Hematopoietic multipotent progenitor cell treated with erythropoietin and hydrocortisone succinate and interleukin-3 and kit ligand, for 15 days (in vitro differentiated cells): ENCODE measurements at places on chromosomes 5 and 9.

- DNase-seq, result no peak
Observed at GRCh38 chr9:129235931-129236331, 57.9 kb upstream of the IER5L start.

DNA sequence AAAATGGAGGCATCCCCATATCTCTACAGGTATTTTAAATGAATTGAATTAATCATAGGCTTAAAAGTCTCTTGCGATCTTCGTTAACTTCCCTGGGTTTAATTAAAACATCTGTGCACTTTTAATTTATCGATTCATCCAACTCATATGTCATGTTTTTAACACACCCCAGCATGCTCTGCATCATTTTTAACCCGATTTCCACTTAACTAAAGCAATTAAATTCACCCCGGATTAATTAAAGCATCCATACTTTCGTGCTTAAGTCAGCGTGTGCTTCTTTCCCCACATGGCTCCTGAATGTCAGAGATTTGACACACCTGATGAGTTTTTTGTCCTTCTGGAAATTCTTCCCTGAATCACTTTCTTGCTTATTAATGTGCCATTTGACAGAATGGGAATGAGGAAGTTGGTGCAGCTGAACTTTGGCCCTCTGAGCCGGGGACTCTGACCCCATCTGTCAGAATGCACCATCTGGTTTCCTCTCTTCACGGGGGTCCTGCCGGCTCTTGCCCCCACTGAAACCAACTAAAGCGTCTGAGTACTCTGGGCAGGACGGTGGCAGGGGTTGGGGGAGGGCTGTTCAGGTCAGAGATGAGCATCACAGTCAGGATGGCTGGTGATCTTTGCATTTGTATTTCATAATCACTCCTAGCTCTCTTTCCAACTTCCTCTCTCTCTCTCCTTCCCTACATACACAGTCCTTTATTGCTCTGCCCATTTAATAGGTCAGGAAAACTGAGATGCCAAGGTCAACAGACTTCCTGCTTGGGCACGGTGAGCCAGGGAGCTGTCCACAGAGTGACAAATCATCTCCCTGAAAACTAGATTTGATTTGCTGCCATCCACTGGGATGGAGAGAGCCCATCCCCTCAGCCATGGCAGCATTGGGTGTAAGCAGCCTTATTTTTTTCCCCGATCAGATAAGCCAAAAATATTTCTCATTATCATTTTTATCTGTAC lies 180.3 kb upstream of the WWC1 start:
- DNase-seq, result no peak

GRCh38 chr5:75933489-75933888 lies 149.7 kb upstream of the SV2C start:
- DNase-seq, result no peak

GRCh38 chr9:113687680-113688371 lies 188.3 kb upstream of the ZNF618 start:
- DNase-seq, result no peak

DNA sequence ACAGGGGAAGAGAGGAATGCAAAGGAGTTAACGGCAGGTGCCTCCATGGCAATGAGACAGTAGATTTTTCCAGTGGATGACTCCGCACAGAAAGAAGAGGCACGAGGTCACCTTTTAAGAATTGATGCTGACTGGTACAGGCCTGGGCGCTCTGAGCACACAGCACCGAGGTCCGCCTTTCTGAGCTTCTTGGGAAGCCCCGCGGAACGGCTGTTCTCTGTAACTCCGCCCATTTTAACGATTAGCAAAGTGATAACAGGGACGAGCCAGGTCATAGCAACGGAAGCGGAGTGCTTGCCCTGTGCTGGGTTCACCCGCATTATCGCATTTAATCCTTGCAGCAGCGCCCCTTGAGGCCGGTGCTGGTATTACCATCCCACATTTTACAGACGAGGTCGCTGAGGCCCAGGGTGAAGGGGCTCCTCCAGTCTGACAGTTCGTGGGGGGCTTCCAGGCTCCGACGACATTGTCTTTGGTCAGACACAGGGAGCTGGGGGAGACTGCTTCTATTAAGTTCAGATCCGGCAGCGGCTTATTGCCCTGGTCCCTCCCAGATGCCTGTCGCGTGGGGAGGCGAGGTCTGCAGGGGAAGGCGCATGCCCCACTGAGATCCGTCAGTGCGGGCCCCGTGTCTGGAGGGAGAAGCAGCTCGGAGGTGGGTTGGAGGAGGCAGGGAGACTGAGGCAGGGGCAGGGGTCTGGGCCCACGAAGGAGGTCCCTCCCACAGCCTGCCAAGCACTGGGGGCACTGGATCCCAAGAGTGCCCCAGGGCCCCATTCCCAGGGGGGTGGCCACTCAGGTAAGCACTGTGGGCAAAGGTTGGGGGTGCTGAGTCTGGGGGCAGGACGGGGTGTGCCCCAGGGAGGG lies 22.3 kb upstream of the HMCN2 start:
- peak; percentile 86 for DNase-seq

GRCh38 chr5:13944560-13945199 lies at the start of gene DNAH5:
TSS of gene DNAH5 (minus strand) at chr5:13944688. CDS start at chr5:13944438, 250 bp downstream.
- DNase-seq, result no peak

DNA sequence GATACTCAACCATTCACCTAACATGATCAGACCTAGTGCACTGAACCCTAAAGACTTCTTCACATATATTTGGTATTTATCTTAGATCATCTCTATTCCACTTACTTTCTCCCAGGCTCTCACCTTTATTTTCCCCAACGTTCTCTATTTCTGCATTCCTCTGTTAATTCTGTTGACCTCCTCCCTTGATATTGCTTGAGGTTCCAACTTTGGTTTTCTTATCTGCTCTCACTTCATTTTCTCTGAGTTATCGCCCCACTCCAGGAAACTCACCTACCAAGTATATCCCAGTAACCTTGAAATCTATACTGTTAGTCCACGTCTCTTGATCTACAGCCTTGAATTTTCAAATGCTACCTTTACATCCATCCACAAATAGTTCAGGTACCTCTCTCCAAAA lies 9.2 kb downstream of the NADK2 start:
- DNase-seq, result no peak

- no peak for DNase-seq
Observed at GRCh38 chr9:105308461-105309341, 64.2 kb downstream of the SLC44A1 start.

DNA sequence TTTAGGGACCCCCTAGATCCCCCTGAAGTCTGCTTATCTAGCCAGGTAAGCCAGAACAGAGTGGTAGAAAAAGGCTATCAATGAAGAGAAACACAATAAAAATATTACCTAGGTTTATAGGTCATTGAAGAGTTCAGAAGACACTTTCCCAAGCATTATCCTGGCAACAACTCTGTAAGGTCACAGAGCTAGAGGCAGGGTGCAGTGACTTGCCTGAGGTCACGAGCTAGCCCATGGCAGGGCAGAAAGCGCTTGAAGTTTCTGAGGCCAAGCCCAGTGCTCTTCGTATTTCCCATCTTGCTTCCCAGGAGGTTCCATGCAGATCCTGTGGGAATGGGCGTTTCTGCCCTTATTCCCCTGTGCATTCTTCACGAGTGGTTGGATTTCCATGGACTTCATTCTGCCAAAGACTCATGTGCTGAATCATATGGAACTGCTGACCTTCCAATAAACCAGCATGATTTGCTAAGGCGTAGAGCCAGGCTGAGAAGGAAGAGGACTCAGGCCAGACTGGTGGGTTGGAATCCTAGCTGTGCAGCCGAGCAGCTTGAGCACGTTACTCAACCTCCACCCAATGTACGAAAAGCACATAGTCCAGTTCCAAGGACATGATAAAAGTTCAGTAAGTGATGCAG lies 22.1 kb downstream of the TRMO start:
- DNase-seq, result no peak

DNA sequence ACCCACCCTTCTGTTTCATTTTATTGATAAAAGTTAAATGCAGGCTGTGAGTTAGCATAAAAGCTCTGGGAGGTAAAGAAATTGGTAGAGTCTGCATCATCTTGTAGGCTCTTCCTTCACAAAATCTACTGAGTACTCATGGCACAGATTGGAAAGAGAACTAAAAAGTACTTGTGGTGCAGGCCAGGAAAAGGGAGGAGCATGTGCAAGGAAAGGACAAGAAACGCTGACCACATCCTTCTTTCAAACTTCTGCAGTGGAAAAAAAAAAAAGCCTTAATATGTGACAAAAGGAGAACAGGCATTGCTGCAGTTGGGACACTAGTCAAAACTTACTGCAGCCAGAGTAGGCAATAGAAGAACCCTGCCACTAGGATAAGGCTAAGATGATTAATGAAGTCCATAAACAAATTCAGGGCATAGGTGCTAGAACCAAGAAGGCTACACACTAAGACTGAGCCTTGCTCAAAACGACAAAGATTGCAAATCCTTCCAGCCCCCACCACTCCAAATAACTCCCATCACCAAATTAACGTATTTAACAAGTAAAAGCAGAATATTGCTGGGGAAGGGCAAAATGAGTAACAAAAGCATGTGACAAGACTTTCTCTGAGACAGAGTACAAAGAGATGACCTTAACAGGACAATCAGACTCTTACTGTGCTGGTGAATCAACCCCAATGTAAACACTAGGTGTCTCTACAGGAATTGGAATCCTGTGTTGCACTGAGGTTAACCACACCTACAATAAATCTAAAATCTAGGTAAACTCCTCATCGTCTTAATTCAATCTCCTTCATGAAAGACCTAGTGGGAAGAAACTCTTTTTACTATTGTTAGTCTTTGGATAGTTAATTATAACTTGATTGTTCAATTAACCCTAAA lies 1024.8 kb downstream of the TLE1 start:
- DNase-seq, result no peak

DNA sequence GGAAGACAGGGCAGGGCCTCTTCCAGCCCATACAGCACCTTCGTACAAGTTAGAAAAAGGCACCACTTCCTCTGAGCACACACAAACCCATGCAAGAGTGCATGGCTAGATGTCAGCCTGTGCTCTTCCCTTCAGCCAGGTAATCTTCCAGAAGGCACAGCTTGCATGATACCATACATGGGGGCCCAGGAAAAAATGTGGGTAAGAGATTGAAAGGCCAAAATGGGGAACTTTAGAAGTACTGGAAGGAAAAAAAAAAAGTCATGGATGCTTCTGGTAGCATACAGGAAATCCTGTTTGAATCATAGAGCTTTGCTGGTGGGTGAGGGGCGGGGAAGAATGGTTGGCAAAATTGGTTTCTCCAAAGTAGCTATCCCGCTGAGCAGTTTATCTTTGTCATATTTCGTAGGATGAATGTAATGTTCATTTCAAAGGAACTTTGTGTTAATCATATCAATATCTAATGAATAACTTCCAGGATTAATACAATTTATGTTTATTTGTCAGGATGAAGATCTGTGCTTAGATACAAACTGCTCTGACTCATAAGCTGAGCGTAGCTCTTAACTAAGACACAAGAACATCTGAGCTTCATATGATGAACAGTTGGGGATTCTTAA lies 78.2 kb upstream of the MAP3K1 start:
- DNase-seq, result no peak

DNA sequence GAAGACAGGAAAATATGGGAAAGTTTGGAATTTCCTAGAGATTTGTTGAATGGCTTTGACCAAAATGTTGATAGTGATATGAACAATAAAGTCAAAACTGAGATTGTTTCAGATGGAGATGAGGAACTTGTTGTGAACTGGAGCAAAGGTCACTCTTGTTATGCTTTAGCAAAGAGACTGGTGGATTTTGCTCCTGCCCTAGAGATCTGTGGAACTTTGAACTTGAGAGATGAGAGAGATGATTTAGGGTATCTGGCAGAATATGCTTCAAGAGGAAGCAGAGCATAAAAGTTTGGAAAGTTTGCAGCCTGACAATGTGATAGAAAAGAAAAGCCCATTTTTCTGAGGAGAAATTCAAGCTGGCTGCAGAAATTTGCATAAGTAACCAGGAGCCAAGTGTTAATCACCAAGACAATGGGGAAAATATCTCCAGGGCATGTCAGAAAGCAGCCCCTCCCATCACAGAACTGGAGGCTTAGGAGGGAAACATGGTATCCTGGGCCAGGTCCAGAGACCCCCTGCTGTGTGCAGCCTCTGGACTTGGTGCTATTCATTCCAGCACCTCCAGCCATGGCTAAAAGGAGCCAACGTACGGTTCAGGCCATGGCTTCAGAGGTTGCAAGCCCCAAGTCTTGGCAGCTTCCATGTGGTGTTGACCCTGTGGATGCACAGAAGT lies 114.3 kb upstream of the STARD4 start:
- DNase-seq, result no peak

GRCh38 chr5:135437422-135437795 lies 9.7 kb downstream of the DCANP1 start:
- DNase-seq, result no peak

DNA sequence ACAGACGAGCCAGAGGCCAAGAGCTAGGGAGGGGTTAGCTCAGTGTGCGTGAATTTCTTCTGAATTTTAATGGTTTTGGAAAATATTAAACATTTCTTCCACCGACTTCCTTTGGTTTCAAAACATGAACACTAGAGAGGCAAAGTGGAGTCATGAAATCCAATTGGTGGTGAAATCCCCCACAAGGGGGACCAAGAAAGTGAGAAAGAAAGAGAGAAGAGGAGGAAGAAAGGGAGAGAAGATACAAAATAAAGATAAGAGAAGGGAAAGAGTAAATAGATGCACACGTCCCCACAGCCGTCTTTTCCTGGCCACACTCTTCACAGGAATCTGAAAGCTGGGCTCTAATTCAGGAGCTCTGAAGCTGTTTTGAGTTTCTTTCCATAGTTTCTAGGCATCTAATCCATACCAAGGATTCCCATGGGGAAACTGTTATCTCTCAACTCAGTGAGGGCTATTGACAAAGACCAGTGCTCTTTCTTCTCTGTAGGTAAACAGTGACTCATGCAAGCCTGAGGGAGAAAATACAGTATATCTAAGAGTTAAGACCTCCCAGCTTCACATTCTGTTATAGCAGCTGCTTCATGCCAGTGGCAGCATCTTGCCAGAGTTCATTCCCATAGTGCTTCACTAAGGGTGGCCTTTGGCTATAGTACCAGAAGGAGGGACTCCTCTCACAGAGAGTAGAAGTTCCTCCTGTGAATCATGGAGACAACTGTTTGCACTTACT lies 115.8 kb upstream of the LIFR start:
- DNase-seq, result no peak

DNA sequence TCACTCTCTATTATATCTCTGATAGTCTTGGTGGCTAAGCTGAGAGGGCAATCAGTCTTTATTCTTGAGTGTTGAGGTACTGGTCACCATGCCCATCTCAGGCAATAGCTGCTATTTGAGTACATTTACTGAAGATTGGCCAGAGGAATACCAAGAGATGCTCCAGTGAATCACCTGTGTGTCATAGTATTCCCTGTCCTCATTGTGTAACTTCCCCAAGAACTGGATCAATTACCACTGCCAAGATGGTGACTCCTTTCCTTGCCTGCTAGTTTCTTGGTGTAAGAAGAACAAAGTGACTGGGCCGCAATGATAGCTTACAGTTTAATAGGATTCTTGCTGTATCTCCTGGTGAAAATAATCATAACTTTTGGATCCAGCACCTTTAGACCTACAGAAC lies 418.7 kb upstream of the KIF2A start:
- DNase-seq, result no peak

DNA sequence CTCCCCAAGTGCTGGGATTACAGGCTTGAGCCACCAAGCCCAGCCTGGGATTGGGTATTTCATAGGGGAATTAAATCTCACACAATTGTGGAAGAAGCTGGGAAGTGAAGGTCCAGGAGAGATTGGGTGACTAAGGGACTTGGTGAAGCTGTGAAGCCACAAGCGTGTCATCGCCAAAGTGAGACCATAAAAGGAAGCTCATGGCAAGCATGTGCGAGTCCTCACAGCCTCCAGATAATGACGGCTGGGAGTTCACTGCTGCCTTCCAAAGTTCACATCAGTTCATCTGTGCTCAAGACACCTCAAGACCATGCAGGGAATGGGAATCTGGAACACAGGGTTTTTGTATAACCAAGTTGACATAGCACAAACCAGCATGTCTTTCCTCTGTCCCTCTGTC lies 210.6 kb downstream of the MARCHF11 start:
- DNase-seq, result no peak
